Stomach (tissue), 19 donors: ENCODE measurements at places on chromosomes 3 and 15.
A peak's percentile ranks its signal among the peaks of the same experiment; 100 is the strongest.

GRCh38 chr3:31670136-31670535 is 137.4 kb downstream of the STT3B start:
- no peak for DNase-seq

GRCh38 chr15:57395292-57395691 is 19.0 kb downstream of the CGNL1 start:
- DNase-seq: peak; percentile 40

- DNase-seq: peak; percentile 43
Observed at GRCh38 chr15:41258750-41259471, 27.8 kb downstream of the CHP1 start.

DNA sequence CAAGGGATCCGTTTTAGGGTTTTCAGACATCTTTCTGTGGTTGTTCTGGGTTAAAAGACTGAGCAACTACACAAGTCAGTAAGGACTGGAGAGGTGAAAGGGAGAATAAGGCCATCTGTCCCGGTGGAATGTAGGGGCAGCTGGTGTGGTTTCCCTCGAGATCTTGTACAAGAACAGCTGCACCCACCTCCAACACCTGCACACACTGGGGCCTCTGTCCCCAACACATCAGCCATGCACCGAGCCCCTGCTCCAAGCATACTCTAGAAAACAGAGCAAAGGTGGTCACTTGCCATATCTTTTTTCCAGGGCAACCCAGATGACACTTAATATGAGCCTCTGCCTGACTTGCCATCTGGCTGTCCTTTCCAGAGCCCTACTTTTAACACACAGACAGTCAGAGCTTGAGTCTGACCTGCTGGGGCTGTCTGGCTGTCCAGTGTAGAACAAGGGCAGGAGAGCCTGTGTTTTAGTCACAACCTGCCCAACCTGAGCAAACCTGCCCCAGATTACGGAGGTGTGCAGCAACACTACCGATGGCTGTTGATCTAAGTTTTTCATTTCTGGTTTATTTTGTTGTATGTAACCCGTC is 12.2 kb downstream of the MAN2A2 start:
- no peak for DNase-seq

- DNase-seq: no peak
Observed at GRCh38 chr3:132756108-132756650, 34.0 kb upstream of the NPHP3 start.

GRCh38 chr3:107953722-107954121 is 137.1 kb downstream of the CD47 start:
- no peak for DNase-seq

DNA sequence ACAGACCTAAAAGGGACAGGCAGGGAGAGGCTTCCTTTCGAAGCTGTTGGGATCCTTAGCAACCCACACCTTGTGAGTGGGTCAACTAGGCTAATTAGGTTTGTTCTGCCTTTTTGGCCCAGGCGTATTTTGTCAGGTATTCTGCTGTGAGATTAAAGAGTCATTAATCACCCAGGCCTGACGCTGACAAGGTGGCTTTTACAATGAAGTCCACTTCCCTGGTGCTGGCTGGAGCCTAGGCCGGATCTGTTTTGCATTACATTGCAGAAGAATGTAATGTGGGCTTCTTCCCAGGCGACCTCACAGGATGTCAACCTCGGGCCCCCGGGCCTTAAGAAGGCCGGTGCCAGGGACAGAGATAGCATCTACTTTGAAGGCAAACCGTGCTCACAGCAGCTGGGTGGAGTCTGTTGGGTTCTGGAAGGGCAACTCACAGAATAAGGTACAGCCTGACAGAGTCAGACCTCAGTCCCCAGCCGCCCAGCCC is 76.9 kb downstream of the HES1 start:
- no peak for DNase-seq

DNA sequence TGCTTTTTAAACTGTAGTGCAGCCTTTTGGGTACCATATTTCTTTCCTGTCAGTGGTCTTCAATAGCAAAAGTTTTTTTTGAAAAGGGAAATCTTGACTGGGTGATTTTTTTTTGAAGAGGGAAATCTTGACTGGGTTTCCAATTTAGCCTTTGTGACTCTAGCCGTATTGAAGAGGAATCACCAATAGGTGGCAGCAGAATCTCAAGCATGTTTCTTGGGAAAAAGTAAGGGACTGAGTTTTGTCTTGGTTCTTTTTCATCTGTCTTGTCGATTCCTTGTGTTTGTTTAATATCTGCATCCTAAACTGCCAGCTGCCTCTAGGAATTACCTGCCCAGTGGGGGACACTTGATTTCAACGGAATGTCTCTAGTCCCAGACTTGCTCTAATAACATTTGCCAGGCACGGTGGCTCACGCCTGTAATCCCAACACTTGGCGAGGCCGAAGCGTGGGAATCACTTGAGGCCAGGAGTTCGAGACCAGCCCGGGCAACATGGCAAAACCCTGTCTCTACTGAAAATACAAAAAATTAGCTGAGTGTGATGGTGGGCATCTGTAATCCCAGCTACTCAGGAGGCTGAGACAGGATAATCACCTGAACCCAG is 89.2 kb downstream of the RBPMS2 start:
- DNase-seq: no peak

DNA sequence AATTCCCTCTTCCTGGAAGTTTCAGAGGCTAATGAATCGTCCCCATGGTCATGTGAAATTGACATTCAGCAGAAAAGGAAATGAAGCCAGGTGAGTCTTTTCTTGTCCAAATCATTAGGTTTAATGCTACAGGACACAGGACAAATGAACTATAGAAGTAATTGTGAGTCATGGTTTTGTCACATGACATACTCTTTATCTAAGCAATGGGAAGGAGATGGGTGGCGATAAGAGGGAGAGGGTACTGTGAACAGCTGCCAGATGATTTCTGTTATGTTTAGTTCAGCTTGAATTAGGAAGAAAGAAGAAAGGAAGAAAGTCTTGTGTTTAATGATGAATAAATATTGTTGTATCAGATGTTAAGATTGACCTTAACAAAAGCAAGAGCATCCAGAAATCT is 515.4 kb upstream of the ZNF717 start:
- no peak for DNase-seq

DNA sequence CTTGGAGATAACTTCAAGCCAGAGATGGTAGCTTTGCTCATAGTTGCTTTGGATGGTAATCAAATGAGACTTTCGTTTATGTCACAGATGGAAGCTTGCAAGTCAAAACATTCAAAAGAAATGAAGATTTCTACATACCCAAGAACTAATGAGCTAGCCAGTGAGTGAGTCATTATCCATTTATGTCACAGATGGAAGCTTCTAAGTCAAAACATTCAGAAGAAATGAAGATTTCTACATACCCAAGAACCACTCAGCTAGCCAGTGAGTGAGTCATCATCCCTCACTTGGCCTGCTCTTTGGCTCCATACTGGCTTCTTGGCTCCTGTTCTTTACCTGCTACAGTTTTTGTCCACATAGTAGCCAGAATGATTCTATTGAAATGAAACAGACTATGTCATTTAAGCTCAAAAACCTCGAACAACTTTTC is 559.8 kb upstream of the CBLB start:
- DNase-seq: no peak

GRCh38 chr15:89184357-89184756 is 37.0 kb downstream of the RLBP1 start:
- DNase-seq: no peak

- no peak for DNase-seq
Observed at GRCh38 chr15:52672661-52673060, 6.5 kb downstream of the ATOSA start.

DNA sequence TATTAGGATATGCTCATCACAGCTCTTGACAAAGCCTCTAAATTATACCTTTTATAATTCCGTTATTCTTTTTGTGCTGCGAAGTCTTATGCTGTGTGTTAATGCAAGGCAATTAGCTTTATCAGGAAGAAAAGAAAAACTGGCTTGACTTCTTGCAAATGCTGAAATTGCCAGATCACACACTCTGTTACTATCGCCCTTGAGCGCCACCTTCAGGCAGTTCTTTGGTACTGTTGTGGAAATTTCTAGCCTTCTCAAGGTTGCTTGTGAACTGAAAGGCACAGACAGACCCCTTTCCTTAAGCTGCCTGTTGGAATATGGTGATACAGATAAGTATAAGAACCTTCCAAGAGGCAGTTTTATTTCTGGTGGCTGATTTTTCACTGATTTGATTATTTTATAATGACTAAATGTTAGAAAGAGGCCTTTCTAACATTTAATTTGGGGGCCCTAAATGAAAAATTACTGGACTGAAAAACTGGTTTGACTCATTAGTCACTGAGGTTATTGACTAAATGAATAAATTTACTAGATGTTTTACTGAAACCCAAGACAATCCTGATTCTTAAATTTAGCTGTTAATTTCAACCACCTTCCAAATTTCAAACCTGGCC is 126.2 kb upstream of the RASGRP1 start:
- DNase-seq: peak; percentile 73

DNA sequence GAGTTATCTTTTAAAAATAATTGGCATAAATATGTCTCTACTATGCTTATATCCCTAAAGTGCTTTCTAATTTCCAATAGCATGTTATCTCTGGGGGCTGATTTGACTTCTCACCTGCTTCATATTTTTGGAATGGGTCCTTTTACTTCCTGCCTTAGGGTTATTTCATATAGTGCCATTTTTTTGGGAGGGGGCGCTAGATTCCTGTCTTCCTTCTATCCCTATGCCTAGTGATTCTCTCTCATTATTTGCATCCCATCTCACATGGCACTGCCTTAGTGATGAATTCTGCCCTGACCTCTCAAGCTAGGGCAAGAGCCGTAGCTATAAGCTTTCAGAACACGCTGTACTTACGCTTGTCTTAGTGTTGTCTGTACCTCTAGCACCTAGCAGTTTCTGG is 150.3 kb upstream of the SLITRK3 start:
- no peak for DNase-seq

DNA sequence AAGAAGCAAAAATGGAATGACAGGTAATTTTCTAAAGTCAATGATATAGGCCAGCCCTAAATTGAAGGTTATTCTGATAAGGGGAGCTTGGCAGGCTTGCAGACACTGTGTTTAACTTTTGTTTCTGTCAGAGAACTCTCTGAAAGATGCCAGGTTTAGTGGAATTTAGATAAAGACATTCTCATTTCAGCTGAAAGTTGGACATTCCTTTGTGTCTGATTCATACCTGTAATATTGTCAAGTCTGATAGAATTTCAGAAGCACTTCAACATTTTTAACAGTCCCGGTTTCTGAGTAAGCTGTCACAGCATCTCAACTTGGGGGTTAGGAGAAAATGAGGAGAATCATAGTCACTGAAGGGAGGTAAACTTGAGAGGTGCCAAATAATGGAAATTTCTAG is 84.0 kb downstream of the DIPK2A start:
- no peak for DNase-seq

- no peak for DNase-seq
Observed at GRCh38 chr3:87121856-87122255, 105.3 kb upstream of the CHMP2B start.

DNA sequence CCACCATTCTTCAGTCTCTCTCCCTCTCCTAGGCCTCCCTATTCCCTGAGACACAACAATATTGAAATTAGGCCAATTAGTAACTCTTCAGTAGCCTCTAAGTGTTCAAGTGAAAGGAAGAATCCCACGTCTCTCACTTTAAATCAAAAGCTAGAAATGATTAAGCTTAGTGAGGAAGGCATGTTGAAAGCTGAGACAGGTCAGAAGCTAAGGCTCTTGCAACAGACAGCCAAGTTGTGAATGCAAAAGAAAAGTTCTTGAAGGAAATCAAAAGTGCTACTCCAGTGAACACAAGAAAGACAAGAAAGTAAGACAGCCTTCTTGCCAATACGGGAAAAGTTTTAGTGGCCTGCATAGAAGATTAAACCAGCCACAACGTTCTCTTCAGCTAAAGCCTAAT is 41.3 kb downstream of the PPM1L start:
- no peak for DNase-seq

- DNase-seq: no peak
Observed at GRCh38 chr15:49185473-49185872, 15.4 kb downstream of the GALK2 start.

- no peak for DNase-seq
Observed at GRCh38 chr15:52057996-52058395, 39.0 kb downstream of the MAPK6 start.

DNA sequence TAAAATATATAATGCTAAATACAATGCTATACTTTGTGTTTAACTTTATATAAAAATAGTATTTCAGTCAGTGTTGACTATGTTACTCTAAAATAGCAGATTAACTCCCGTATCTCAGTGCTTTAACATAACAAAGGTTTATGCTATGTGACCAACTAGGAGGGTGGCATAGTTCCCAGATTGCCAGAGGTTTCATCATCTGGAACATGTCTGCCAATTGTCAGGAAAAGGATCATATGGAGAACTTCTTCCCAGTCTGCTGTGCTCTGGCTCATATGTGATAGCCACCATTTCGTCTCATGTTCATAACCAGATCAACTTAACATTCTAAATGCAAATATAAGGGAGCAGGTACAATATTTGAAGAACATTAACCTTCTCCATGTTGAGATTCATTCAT is 720.2 kb downstream of the MCTP2 start:
- no peak for DNase-seq

- no peak for DNase-seq
Observed at GRCh38 chr3:163058031-163058854, 1561.6 kb downstream of the OTOL1 start.

- DNase-seq: peak; percentile 16
Observed at GRCh38 chr3:12345584-12346494, 57.0 kb downstream of the PPARG start.

DNA sequence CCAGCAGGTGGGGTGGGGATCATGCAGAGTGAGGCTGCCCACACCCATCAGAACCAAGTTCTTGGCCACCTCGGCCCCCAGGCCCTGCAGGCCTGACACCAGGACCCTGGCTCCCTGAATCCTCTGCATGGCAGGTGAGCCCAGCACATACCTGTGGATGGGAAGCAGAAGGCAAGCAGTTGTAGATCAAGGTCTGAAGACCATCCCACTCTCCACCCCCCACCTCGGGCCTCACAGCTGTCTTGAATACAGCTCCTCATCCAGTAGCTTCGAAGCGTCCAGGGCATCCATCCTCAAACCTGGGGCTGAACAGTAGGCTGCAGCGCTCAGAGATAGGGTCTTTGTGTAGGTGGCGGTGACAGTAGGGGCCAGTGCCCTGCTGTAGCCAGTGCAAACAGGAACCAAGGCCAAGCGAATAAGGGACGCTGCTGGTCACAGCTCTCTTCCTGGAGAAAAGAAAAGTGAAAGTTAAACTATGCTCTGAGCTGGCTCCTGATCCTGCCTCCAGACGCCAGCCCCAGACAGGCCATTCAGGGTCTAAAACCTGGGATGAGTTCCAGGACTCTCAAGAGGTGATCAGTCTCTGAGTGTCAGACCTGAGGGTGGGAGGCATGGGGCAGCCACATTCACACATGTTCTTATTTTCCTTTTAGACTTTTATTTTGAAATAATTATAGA is at the start of gene UBA7:
Gene UBA7 (minus strand): TSS at position 457 of the 678 bp plus-strand sequence. CDS start 166 bp downstream, at position 291.
- peak; percentile 61 for DNase-seq

- no peak for DNase-seq
Observed at GRCh38 chr3:138445236-138445635, 10.8 kb downstream of the ESYT3 start.

DNA sequence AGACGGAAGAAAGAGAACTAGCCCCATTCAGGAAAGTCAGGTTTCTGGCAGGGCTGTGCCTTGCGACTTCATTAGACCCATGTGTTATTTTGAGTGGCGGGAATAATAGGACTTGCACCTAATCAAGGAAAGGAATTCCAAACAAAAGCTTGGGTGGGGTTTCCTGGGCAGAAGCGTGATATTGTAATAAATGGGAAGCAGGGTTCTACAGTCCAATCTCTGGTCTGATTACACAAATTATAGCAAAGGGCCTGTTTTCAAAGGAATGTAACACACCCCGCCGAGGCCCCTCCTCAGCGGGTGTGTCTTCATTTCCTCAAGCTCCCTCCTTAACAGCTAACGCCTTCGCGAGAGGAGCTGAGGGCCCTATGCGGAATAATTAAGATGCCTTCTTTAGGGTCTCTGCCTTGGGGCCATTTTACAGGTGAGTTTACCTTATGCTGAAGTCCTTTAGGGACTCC is 396.0 kb upstream of the C2CD4B start:
- peak; percentile 43 for DNase-seq
